Activated B cell treated with CpG ODN at 0.5 μM for 24 hours (primary cell): ENCODE measurements at places on chromosomes 12 and 14. TPM values are rescaled to one million over a fixed set of nuclear protein-coding genes. Genes with fewer than 3 reads are reported as not detected.

- DNase-seq: no peak
Measured at GRCh38 chr14:77059276-77059915, 30.9 kb upstream of the IRF2BPL start.

GRCh38 chr12:89827592-89827991 is 119.0 kb upstream of the ATP2B1 start:
- no peak for DNase-seq

DNA sequence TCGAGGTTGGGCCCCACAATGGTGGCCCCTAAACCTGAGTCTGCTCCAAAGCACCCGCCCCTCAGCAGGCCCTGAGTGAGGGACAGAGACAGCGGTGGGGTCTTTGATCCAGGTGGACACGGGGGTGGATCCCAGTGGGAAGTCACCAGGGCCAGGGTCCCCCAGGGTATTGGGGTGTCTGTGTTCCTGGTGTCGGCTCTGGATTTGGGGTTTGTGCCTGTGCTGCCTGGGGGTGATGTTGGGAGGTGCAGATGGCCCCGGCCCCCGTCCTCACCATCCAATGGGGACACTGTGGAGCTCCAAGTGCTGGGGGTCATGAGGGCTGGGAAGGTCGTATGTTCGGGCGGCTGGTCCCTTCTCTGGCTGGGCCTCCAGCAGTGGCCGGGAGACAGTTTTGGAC is 354.2 kb downstream of the TMEM121 start:
- no peak for DNase-seq

CCDC177 gene
- total RNA-seq: 0.05 TPM in 1 of 2 replicates, not detected in the other

DNA sequence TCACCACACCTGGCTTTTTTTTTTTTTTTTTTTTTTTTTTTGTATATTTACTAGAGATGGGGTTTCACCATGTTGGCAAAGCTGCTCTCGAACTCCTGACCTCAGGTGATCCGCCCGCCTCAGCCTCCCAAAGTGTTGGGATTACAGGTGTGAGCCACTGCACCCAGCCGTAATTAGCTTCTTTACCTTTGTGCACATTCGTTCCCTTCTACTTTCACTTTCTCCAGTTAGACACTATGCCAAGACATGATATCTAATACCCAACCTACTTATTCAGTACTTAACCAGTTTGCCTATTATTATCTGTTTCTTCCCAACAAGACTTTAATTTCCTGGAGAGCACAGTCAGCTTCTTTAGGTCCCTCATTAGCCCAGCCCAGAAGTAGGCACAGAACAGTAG is 5.3 kb downstream of the STYK1 start:
- DNase-seq: no peak

DNA sequence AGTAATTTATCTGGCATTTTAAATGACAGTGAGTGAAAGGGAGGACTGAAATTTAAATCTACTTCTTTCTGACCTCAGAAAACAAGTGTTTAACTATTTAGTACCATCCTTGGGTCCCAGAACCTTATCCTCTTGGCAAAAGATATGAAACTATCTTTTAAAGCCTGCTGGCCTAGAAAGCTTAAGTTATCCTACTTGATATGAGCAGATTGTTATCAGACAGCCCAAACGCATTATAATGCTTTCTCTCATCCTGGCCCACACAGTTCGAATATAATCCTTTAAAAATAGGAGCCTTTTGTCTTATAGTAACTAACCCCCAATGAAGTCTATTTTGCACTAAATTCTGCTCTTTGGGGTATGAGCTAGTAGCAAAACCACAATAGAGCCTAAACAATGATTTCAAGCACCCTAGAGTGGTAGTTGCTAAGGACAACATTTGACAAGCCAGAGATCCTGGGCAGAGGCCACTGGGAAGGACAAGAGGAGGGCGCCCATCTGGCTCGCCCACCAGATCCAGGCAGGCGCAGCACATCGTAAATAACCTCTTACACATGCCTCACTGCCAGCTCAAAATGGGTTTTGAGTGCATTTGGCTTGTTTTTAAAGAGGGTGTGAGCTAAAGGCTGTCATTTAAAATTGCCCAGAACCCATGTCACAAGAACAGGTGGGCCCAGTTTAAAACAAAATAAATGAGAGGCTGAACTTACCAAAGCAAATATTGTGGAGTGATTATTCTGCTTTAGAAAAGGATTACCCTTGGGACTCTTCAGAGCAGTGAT is 37.7 kb upstream of the CRY1 start:
- no peak for DNase-seq

RECQL gene
- 60.6 and 61.6 TPM in 2 replicates for total RNA-seq

CLEC14A gene
- not detected in 2 replicates for total RNA-seq

DNA sequence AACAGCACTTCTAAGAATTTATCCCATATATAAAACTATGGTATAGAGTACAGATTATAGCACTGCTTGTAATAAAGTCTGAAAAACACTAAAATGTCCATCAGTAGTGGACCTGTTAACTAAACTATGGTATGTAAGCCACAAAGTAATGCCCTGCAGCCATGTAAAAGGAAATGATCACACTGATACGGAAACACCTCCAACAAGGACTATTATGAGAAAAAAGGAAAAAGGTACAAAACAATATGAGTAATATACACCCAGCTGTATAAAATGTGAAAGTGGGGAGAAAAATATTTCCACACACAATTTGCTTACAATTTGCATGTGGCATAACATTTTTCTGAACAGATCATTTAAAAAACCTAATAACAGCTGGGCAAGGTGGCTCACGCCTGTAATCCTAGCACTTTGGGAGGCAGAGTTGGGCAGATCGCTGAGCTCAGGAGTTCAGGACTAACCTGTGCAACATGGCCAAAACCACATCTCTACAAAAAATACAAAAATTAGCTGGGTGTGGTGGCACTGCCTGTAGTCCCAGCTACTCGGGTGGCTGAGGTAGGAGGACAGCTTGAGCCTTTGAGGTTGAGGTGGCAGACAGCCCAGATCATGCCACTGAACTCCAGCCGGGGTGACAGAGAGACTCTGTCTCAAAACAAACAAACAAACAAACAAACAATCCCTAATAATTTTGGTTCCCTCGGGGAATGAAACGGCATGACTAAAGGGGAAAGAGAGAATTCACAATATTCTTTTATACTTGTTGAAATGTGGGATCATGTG is 250.5 kb downstream of the MED13L start:
- DNase-seq: no peak

GRCh38 chr14:55341781-55342180 is 69.8 kb downstream of the ATG14 start:
- DNase-seq: no peak

PLEKHG3 gene
- total RNA-seq: 0.07 TPM in 2 replicates

LBHD2 gene
- total RNA-seq: not detected in 2 replicates

NGB gene
- not detected in 2 replicates for total RNA-seq

KRT79 gene
- not detected in 2 replicates for total RNA-seq

SLC2A14 gene
- total RNA-seq: 1.4 and 1.8 TPM in 2 replicates

ACADS gene
- 9.4 and 11.1 TPM in 2 replicates for total RNA-seq

DNA sequence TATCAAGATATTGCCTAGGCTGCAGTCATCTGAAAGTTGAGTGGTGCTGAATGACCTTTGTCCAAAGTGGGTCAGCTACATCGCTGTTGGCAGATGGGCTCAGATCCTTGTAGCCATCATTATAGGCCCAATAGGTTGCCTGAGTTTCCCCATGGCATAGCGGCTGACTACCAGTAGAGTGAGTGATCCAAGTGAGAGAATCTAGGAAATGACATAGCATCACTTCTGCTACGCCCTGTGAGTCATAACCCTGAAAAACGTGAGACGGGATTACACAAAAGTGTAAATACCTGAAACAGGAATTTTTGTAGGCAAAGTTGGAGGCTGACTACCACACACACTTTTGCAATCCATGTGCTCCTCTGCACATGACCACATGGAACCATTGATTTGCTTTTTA is 273.3 kb downstream of the RPL10L start:
- DNase-seq: no peak

PRH2 gene
- not detected in 2 replicates for total RNA-seq

DNA sequence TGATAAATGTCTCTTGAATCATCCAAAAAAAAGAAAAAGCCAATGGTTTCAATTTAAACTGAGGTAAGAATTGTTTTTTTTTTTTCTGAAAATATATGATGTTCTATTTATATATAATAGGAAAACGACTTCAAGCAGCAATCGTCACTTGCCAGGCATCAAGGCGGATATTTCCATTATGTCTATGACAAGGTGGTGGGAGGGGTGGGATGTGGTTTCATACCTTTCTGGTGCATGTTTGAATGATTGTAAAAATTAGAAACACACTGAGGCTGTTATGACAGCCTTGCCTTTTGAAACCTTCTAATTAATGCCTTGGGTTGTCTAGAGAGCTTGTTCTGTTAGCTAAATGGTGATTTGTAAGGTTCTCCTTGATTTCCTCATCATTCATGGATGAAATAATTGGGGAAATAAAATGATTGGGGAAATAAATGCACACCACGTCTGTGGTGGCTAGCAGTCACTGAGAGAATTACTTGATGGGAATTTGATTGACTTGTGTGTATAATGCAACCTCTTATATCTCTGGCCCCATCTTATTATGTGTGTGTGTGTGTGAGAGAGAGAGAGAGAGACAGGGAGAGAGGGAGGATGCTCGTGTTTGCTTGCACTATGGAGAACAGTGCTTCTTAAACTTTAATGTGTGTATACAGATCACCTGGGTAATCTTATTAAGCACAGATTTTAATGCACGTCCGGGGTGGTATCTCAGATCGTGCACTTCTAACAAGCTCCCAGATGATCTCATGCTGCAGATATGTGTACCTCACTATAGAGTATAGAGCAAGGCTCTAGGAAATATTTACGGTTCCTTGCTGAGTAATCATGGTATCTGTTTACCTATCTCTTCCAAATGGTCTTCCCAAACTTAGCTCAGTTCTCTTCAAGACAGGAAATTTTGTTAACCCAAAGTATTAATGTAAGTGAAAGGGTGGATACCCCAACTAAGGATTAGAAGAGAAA is 502.6 kb downstream of the DIO2 start:
- no peak for DNase-seq

- DNase-seq: no peak
Measured at GRCh38 chr12:1534748-1535147, 59.6 kb downstream of the FBXL14 start.

GRCh38 chr14:102798926-102799325 is 21.7 kb downstream of the TRAF3 start:
- no peak for DNase-seq

DNA sequence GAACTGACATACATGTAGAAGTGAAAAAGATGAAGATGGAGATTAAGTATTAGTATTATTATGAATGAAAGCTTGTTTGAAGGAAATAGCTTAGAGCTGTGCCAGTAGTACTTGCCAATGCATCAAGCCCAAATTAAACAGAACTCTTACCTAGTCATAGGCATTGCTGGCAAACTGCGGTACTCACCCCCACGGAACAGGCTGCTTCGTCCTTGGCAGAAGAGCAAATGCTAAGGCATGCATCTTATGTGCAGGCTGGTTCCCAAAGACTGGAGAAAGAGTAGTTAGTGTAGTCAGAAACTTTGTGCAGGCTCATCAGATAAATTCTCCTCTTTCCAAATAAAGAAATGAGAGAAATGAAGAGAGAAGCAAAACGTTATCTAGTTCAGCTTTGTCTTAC is 134.8 kb downstream of the CCDC59 start:
- no peak for DNase-seq

PARPBP gene
- total RNA-seq: 4.6 and 5.0 TPM in 2 replicates

DNA sequence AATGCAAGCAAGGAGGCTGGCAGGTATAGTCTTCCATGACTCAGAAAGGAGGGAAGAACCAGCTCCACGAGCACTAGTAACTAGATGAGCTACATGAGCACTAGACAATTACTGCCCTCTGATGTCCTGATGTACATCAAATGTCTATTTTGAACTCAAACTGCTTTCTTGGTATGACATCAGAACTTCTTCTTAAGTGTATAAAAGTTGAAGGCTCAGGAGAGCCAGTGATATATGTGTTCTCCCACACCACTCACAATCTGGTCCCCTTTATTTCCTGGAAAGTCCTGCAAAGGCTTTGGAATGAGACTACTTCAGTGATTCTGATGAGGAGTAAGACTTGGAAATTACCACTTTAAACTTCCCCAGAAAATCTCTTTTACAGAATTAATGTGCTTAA is 18.5 kb upstream of the DHRS7 start:
- DNase-seq: no peak

TAS2R31 gene
- 4.3 and 5.3 TPM in 2 replicates for total RNA-seq

KRT6A gene
- not detected in 2 replicates for total RNA-seq
